ENCODE measurements at places on chromosomes 12 and 14. TPM values are rescaled to one million over a fixed set of nuclear protein-coding genes. Genes with fewer than 3 reads are reported as not detected.

Gene CCDC197
- not detected for polyA plus RNA-seq

Gene IFNG-AS1
- 0.28 TPM for polyA plus RNA-seq

Gene ENDOU
- polyA plus RNA-seq = 0.40 TPM

Gene PHC1
- 94.5 TPM for polyA plus RNA-seq

Gene STON2
- 62.3 TPM for polyA plus RNA-seq

Gene TRIM9
- 2.8 TPM for polyA plus RNA-seq

Gene C2CD5
- polyA plus RNA-seq = 110 TPM

Measured in left kidney (tissue), 8 donors.